ENCODE measurements at places on chromosomes 16 and 17.
A peak's percentile ranks its signal among the peaks of the same experiment; 100 is the strongest.

DNA sequence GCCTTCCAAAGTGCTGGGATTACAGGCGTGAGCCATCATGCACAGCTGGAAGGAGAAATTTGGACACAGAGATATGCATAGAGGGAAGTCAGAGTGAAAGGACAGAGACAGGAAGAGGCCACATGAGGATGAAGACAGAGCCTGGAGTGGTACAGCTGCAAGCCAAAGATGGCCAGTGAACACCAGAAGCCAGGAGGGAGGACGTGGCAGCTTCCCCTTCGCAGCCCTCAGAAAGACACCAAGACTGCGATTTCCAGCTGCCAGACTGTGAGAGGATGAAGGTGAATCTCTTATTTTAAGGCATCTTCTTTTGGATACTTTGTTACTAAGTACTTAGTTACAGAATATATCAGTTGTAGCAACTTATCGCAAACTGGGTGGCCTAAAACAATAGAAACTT, 60.5 kb upstream of the PLCG2 start:
- DNase-seq, result no peak

DNA sequence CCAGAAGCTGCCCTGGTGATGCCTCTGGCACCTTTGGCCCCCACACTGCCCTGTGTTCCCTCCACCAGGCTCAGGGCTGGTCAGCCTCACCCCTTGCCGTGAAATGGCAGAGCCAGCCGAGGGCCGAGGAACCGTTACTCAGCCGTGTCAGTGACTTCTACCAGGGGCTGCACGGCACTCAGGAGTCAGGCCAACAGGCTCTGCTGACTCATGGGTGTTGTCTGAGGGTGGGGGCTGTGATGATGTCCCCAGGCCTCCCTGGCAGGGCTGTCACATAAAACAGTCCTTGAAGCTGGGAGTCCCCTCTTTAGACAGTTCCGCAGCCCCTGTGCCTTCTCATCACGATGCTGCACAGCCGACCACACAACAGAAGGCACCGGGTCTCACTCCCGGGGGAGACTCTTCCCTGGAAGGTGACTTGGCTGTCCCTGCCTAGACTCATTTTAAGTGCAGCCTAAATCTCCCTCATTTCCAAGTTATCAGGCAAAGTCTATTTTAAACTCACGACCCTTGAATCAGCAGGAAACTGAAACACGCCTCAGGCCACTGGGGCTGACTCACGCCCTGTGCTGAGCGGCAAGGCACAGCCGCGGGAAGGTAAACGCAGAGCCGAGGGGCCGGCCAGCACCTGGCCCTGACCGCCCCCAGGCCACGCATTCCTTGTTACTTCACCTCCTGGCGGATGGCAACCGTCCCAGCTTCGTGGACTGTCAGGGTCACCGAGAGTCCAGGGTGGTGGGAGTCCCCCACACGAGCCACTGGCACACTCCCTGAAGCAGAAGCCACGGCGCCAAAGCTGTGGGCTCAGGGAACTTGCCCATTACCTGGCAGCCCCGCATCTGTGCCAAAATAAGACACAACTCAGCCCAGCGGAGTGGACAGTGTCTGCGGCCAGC, 102.6 kb downstream of the ZNF778 start:
- DNase-seq, result peak; percentile 78

DNA sequence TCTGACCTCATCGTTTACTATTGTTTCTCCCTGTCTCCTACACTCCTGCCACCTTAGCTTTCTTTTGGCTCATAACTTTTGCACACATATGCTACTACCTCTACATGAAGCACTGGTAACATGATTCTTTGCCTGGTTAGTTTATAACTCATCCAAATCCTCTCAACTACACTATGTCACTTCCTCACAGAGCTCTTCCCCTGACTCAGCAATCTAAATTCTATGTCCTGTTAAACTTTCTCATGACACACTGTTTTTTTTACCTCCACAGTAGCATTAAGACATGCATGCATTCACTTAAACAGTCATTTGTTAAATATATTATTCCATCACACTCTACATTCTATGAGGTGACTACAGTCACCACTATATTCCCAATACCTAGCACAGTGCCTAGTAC, 19.7 kb downstream of the APPBP2 start:
- DNase-seq, result peak; percentile 45

GRCh38 chr17:66468241-66469087, 166.1 kb downstream of the PRKCA start:
- DNase-seq, result peak; percentile 24

DNA sequence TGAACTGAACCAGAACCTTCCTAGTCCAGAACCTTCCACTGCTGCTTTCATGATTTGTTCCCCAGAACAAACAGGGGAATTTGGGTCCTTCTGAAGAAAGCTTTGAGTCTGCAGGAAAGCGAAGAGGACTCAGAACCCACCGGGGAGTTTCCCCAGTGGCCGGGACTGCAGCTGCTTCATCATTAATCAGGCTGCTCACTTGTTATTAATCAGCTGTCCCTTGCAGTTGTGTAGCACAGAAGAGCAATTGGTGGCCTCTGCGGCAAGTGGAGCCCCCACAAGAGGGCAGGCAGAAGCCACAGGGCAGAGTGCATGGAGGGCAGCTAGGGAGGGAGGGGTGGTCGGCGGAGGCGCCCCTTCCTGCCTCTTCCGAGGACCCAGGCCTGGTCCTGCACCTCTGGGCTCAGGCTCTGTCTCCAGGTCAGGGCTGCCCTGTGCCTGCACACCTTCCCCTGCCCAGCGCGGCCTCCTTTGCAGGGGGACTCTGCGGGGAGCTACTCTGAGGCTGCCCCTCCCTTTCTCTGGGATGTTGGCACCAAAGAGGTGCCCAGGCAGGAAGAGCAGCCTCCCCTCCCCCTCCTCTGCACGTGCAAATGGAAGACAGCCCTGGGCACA, 6.9 kb downstream of the CCL17 start:
- DNase-seq, result no peak

DNA sequence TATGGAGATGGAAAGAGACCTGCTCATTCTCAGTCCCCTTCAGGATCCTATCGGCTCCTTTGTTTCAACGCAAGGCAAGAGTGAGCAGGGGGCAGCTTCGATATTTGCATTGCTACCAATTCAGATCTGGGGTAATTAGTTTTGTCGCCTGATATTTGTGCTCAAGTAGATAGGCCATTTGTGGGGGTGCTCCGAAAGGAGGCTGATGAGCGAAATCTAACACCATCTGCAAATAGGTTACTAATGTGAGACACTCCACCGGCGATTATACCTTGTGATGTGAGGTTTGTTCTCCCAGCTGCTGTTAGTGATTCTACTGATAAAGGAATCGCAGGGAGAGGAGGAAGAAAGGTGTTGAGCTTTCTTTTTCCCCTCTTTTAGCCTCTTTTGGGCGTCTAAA, 31.5 kb downstream of the WSCD1 start:
- no peak for DNase-seq

DNA sequence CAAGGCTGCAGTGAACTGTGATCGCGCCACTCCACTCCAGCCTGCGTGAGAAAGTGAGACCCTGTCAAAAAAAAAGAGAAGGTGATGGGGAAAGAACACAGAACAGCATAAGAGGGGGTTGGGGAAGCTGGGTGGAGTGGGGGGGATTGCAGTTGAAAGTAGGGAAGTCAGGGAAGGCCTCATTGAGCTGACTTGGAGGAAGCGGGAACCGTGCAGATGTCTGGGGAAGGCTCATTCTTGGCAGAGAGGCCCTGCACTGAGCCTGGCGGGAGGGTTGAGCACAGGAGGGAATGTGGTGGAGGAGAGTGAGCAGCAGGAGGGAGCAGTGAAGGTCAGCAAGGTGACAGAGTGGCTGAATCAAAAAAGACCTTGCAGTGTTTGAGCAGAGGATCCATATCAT, 26.9 kb downstream of the IL4R start:
- no peak for DNase-seq

DNA sequence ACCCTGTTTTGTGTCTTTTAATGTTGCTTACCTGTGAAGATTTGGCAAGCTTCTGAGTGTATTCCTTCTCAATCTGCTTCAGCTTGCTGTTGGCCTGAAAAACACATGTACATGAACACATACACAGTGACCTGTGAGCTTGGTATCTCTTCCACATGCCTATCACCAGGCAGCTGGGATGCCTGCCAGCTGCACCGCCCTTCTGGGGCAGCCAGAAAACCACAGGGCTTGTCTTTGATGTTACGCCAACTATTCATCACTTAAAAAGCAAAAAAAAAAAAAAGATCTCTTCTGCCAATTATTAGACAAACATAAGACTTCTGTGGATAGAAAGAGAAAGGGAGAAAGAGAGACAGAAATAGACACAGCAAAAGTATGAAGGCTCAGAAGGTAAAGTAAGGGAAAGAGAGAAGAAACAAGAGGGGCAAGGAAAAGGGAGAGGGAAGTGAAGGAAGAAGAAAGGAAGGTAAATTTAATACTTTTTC, 189.2 kb upstream of the AXIN2 start:
- DNase-seq, result peak; percentile 95

DNA sequence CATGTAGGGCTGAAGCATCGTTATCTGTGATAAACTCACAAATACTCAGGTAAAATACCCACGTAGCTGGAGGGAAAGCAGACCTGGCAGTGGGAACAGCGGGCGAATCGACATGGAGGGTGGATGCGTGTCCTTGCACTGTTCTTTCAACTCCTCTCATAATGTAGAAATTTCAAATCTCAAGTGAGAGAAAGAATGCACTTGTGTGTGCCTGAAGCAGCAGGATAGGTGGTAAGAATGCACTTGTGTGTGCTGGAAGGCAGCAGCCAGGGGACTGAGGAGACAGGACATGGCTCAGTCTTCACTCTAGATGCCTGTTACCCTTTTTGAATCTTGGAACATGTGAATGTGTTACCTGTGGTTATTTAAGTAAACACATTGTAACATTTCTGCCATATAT, 10.4 kb downstream of the IFT140 start:
- no peak for DNase-seq

GRCh38 chr17:79216826-79217225, 142.2 kb downstream of the ENGASE start:
- no peak for DNase-seq

GRCh38 chr16:81583893-81584631, 139.5 kb downstream of the CMIP start:
- DNase-seq, result peak; percentile 57

- DNase-seq, result no peak
Measured at GRCh38 chr16:8725513-8726178, 51.2 kb downstream of the ABAT start.

- DNase-seq, result no peak
Measured at GRCh38 chr17:49110509-49110908, 22.1 kb upstream of the B4GALNT2 start.

DNA sequence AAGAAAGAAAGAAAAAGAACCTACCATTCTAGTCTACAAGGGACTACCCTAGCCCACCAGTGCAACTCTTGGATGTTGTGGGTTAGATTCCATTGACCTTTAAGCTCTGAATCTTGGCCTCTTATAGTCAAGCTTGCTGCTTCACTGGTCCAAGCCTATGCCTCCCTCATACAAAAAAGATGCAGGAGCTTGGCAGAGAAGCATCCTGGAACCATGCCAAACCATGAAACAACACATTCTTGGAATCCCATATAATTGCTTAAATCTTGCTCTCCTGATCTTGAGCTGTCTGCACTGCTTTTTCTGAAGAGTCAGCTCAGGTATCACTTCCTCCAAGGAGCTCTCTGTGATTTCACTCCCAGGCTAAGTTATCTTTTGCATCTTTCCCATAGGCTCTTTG, 117.9 kb upstream of the GPR139 start:
- DNase-seq, result peak; percentile 18

DNA sequence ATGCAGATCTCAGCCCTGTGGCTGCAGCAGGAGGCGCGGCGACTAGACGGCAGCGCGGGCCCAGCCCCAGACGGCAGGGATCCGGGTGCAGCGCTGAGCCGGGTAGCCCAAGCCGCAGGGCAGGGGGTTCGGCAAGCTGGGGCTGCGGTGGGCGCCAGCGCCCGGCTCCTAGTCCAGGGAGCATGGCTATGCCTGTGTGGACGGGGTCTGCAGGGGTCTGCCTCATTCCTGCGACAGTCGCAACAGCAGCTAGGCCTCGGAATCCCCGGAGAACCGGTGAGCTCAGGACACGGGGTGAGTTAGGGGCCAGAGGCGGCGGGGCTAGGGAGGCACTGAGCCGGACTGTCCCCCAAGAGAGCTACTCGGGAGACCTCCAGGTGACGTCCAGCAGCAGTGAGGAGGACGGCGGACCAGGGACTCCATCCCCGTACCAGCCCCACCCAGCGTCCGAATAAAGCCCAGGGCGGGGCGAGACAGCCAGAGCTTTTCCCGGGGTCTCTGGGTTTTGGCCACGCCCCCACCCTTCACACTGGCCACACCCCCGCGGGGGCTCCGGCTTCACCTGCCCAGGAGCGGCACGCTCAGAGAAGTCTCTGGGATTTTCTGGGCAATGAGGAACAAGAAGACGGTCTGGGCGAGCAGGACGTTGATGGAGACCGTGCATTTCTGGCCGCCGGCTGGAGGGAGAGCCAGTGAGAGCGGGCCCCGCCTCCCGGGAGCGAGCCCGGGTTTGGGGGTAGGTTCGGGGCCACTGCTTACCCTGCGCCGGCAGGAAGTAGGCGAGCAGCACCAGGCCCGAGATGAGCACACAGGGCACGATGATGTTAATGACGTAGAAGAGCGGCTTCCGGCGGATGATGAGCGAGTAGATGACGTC, 1.1 kb downstream of the C17orf107 start:
- DNase-seq, result no peak

- no peak for DNase-seq
Measured at GRCh38 chr17:50905460-50905803, 39.3 kb upstream of the TOB1 start.

- DNase-seq, result no peak
Measured at GRCh38 chr17:62631086-62631935, 3.8 kb downstream of the MRC2 start.

- DNase-seq, result no peak
Measured at GRCh38 chr17:51353296-51353695, 93.0 kb downstream of the UTP18 start.

GRCh38 chr17:2084766-2085647, 30.1 kb downstream of the HIC1 start:
- DNase-seq, result no peak

All from urothelium cell line (cell line).